ENCODE measurements at places on chromosomes 1 and 21.

DNA sequence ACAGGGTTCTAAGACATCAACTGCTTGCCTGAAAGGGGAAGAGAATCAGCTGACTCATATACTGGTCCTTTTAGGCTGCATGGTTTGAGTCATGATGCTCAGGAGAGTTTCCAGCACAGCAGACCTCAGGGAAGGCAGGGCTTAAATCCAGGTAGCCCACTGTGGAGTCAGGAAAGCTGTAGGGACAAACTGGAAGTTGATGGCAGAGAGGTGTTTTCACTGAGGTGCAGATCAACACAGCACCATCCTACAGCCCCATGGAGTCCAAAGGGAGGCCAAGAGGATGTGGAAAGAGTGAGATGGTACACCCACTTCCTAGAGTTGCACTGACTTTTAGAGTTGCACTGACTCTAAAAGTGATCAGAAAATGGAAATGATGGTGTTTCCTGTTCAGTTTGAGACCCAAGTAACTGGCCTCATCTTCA, 252.4 kb upstream of the DUSP10 start:
- no peaks in the 10 kb centered on the region for H3K27me3 ChIP-seq
- no peaks in the 10 kb centered on the region for H3K4me1 ChIP-seq
- H3K36me3 ChIP-seq: no peaks in the 10 kb centered on the region
- H3K27ac ChIP-seq: no peak overlapping the region

DNA sequence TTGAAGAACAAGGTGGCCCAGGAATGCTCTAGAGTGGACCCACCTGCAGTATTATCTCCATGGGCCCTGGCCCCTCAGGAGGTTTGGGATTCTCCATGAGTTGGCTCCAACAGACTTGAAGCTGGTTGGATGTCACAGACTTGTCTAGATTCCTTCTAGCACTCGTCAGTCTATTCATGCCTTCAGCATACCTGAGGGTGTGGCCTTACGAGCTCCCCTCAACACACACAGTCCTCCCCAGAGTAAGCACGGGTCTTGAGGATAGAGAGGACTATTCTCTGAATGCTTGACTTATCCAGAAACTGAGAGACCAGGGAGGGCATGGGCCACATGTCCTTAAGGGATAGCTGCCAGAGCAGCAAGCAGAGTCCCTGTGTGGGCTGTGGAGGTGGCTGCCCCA, 45.9 kb upstream of the COL6A1 start:
- H3K4me3 ChIP-seq: no peak overlapping the region
- H3K4me1 ChIP-seq: no peaks in the 10 kb centered on the region
- peak; percentile 82 for DNase-seq

- no peaks in the 10 kb centered on the region for H3K27me3 ChIP-seq
- H3K36me3 ChIP-seq: peaks cover 12% of the 10 kb centered on the region
- H3K27ac ChIP-seq: no peak overlapping the region
- DNase-seq: peak; percentile 70
- no peaks in the 10 kb centered on the region for H3K4me1 ChIP-seq
Observed at GRCh38 chr1:6646499-6647148, 22.0 kb downstream of the THAP3 start.

DNA sequence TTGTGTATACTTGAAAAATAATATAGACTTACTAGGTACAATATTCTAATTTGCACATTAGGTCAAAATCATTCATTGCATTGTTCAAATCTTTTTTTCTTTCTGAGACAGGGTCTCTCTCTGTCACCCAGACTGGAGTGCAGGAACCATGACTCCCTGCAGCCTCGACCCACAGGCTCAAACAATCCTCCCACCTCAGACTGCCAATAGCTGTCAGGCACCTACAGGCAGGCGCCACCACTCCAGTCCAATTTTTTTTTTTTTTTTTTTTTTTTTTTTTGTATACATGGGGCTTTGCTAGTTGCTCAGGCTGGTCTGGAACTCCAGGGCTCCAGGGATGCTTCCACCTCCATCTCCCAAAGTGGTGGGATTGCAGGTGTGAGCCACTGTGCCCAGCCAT, 656.9 kb downstream of the KCNT2 start:
- H3K27ac ChIP-seq: no peak overlapping the region
- H3K4me1 ChIP-seq: no peaks in the 10 kb centered on the region
- no peak overlapping the region for H3K4me3 ChIP-seq
- no peaks in the 10 kb centered on the region for H3K36me3 ChIP-seq
- no peaks in the 10 kb centered on the region for H3K27me3 ChIP-seq

DNA sequence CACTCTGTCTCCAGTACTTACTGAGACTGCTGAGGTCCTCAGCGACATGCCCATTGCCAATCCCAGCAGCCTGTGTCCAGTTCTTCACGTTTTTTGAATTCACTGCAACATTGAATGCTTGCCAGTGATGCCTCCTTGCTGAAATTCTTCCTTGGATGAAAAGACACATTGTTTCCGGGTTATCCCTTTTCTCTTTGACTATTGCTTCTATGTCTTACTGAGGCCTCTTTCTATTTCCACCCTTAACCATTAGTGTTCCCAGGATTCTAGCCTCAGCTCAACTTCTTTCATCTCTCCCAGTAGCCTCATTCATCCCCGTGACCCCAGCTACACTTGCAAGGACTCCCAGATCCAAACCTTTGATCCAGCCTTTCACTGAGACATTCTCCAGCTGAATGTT, 46.5 kb upstream of the KIF26B start:
- no peak overlapping the region for H3K4me3 ChIP-seq
- no peak overlapping the region for H3K27ac ChIP-seq
- no peaks in the 10 kb centered on the region for H3K27me3 ChIP-seq
- DNase-seq: no peak
- H3K4me1 ChIP-seq: no peaks in the 10 kb centered on the region

- H3K27ac ChIP-seq: no peak overlapping the region
- no peaks in the 10 kb centered on the region for H3K36me3 ChIP-seq
- H3K27me3 ChIP-seq: no peaks in the 10 kb centered on the region
- DNase-seq: no peak
- H3K4me3 ChIP-seq: no peak overlapping the region
- no peaks in the 10 kb centered on the region for H3K4me1 ChIP-seq
Observed at GRCh38 chr1:163866564-163866963, 544.8 kb downstream of the NUF2 start.
